Stimulated activated CD4-positive, alpha-beta T cell treated with anti-CD3 and anti-CD28 coated beads, Interleukin-4, amount 100 ng/mL, for 1 hour (primary cell): ENCODE measurements at places on chromosomes 5 and 9.

- DNase-seq = no peak
These were observed 351.5 kb upstream of the TLE4 start for GRCh38 chr9:79220251-79220650.

DNA sequence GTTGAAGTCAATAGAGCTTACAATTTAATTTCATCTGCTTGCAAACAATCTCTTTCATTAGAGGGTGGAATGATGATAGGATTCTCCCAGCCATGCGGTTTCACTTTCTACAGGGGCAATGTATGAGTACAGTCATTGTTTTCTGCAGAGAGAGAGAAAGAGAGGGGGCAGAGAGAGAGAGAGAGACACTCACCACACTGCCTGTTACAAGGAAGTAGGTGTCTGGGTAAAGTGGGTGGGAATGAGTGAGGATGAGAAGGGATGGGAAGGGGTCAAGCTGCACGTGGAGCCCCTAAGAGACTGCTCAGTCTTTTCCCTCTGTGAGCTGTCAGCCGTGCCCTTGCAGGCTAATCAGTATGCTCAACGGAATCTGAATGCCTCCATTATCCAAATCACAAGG, 454.3 kb downstream of the KDM4C start:
- DNase-seq = no peak

- peak; percentile 88 for DNase-seq
These were observed 24.6 kb downstream of the GFPT2 start for GRCh38 chr5:180328296-180329137.

DNA sequence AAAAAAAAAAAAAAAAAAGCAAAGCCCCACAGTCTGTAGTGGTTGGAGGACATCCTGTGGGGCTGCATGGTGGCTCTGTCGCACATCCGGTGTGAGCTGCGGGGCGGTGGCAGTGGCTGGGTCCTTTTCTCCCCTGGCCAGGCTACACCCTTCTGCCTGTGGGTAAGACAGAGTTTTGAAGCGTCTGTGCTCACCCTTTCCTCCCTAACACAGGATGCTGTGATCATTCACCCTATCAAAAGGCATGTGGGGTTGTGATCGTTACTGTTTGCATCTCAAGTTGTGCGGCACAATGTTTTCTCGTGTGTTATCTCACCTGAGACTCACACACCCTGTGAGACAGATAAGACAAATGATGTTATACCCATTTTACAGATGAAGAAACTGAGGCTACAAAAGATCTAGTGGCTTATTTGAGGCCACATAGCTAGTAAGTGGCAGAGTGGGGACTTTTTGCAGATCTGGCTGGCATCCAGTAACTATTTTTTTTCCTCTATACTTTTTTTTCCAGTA, 17.5 kb downstream of the IRF1 start:
- peak; percentile 47 for DNase-seq

DNA sequence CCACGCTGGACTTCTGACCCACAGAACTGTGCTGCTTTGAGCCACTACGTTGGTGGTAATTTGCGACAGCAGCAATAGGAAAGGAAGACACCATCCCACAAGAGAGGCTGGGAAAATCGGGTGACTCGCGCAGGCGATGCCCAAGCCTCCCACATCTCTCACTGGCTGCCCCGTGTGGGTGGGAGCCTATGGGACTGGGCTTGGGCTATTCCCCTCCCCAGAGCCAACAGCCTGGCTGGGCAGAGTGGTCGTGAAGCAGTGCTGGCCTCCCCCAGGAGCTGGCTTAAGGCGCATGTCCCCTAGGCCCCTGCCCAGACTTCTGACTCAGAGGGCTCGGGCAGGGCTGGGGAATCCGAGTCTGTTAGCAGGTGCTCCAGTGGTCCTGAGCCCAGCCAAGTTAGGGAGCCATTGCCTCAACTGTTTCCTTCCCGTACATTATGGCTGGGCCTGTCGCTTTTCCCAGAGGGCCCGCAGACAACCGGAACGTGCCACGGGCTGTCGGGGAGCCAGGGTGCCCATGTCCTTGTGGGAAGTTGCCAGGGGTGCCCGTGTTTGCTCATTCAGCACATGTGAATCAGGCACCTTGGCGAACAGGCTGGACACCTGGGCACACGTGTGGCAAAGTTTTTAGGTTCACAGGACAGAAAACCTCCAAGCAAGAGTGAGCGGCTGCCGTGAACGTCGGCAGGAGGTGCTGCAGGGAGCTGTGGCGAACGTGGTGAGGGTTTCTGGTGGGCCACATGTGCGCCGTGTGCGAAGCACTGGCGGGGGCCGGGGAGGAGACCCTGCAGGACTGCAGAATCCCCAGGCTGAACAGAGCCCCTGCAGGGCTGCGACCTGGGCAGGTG, 7.0 kb upstream of the RASGEF1C start:
- DNase-seq = no peak

DNA sequence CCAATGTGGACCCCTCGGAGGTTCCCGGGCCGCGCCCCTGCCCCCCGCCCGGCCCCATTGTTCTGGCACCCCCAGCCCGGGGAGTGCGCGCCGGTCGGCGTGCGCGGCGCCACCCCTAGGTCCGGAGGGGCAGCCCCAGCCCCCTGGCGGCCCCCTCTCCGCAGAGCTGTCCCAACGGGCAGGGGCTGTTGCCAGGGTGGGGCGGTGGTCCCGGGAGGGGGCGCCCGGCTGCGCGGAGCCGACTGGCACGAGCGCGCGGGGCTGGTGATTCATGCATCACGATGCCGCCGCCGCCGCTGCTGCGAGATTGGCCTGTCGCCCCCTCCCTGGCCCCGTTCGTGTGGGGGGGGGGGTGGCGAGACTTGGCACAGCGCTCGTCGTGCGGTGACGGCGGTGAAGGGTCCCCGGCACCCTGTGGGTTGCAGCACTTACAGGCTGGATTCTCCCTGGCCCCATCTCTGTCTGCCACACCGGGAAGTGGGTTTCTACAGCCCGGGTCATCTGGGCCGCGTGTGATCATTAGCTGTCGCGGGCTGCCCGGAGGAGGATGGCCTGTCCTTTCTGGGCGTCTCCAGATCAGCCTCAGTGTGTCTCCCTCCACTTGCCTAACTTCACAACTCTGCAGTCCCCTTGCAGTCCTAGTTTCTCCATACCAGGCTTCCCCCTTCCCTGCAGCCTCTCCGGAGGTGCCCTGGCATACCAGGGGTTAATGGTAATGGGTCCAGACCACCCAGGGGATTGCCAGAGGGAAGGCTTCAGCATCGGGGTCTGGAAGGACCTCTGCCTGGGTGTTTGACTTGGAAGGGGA, 858 bp downstream of the NCS1 start:
- DNase-seq = peak; percentile 58

DNA sequence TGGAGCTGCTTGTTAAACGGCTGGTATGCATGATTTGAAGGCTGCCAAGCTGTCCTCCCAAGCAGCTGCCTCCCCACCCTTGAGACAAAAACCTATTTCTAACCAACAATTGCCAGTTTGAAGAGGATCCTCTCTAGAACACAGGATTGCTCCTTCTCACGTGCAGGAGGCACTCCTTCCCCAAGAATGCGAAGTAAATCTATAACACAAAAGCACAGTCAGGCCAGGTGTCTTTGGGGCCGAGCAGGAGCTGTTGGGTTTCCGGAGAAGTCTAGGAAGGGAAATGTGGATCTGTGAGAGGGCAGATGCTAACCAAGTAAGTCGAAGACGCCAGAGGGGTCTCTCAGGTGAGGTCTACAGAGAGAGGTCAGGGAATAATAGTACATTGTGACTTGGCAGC, 35.4 kb upstream of the GNPDA1 start:
- no peak for DNase-seq

GRCh38 chr9:73807952-73808351, 656.3 kb downstream of the ANXA1 start:
- DNase-seq = no peak

DNA sequence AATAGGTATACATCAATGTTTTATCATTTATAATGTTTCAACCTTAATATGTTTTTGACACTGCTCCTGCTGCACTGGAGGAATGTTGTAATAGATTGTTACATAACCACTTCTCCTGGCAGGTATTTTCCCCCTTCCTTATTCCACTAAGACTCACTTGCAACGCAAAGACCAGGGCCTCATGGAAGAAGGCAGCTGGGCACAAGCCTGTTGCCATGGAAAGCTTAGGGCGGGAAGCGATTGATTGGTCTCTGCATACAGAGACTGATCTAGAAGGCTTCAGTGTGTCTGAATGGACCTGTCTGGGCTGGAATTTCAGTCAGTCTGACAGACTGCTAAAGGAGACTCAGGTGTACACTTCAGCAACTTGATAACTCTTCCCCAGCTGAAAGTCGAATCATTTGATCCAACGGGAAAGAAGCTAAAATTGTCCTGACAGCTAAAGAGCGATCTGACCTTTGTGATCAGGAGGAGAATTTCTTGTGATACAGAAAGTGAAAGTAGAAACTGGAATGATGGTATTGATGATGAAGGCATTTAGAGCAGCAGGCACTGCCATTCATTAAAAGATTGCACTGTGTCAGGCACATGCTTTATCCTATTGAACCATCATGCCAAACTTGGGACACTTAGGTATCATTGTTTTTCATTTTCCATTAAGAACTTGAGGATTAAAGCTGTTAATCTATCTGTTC, 65.1 kb downstream of the GRIA1 start:
- no peak for DNase-seq

DNA sequence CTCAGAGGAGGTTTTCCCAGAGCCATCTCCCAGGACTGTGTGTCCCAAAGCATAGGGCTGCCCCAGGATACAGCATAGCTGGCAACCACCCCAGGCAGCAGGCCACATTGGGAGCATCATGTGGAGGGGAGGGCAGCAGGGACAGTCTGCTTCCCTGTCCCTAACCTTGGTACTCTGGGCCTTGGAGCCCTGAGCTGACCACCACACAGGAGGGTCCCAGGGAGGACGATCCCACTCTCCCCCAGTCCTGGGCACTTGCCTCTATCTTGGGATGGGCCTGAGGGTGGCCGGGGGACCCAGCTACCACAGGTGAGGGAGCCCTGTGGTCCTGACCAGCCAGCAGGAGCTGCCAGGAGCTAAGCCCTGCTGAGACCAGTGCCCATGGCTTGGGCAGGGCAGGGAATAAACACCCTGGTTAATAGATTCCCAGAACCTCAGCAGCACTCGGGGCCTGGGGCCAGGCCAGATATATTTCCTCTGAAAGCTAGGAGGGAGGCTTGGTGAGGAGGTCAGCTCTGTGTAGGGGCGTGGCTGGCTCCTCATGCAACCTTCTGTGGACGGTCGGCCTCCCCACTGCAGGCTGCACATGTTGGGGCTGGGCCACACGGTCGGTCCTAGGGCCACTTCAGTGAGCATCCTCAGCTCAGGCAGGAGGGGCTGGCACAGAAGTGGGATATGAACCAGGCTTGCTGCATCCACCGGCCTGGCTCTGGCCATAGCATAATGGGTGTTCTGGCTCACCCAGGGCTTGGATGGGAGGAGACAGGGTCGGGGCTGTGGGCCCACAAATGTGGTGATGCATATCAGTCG, 4.2 kb downstream of the NINJ1 start:
- no peak for DNase-seq

- DNase-seq = no peak
These were observed 33.4 kb downstream of the PRRC1 start for GRCh38 chr5:127550652-127551409.

DNA sequence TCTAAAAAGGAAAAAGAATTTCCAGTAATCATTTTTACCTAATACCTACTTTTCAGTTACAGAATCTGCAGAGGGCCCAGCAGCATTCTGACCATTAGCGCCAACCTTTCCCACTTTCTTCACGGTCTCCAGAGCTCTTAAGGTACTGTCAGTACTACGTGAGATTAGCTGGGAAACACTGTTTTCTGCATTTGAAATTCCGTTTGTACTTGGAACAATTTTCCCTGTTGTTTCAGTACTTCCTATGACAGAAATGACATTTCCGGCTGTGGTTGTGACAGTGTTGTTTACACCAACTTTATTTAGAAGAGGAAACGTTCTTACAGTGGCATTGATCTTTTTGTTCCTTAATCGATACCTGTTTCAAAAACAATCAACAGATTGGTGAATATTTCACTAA, 36.9 kb upstream of the PDCL start:
- no peak for DNase-seq

GRCh38 chr9:86062845-86063693, 36.3 kb downstream of the GOLM1 start:
- no peak for DNase-seq

- no peak for DNase-seq
These were observed 50.7 kb downstream of the TRIP13 start for GRCh38 chr5:943201-943917.

DNA sequence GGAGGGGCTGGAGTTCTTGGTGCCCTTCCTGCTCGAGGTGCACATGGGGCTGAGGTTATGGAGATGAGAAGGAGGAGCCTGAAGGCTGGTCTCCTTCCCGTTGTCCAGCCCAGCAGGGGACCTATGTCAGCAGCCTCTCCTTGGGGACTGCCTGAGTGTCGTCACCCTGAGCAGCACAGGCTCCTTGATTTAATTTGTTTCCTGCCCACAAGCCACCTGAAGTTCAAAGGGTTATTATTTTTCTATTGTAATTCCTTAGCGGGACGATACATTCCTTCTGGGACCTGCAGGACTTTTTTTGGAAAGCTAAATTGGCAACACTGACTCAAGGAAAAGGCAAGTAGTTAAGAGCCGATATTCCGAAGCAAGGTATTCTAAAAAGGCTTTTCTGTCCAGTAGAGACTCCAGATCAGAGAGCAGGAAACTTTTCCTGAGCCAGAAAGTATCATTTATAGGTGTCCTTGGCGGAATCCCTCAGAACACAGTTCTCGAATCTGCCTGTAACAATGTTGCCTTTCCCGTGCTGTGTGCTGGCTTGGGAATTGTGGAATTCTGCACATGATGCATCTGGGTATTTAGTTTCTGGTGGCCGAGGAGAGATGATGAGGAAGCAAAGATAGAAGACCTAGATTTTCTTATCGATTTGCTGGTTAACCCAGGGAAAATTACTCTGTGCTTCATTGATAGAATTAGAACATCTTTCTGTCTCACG, 55.4 kb downstream of the ARHGAP26 start:
- no peak for DNase-seq

DNA sequence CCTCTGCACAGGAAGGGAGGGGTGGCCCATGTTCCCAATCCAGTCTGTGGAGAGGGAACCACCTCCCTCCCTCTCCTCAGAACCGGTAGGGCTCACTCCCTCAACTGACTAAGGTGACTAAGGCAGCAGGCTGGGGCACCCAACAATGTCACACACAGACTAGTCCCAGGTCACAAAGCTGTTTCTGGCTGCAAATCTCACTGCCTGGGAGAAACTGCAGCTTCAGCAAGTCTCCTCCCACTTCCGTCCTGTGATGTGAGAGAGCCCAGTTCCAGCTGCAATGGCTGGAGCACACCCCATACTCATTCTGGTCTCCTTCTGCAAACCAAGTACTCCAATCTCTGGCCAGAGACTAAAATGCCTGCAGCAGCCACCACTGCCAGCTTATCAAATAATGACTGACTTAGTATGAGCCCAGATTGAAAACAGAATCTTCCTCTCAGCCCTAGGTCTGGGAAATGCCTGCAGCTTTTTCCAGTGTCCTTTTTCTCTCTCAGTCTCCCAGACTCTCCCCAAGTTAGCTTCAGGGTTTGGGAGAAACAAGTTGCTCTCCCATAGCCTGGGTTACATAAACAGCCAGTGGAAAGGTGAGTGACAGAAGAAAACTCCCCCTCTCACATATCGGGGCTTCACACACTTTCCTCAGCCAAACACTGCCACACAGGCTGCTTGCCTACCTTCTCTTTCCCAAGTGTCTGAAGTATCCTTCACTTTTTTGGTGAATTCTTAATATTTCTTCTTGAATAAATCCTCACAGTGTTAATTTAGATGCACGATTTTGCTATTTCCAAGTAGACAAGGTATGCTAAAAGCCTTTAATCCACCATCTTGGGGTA, 247.4 kb upstream of the RASA1 start:
- DNase-seq = no peak
